Effector CD8-positive, alpha-beta T cell (primary cell): ENCODE measurements at places on chromosomes 7 and 10.

DNA sequence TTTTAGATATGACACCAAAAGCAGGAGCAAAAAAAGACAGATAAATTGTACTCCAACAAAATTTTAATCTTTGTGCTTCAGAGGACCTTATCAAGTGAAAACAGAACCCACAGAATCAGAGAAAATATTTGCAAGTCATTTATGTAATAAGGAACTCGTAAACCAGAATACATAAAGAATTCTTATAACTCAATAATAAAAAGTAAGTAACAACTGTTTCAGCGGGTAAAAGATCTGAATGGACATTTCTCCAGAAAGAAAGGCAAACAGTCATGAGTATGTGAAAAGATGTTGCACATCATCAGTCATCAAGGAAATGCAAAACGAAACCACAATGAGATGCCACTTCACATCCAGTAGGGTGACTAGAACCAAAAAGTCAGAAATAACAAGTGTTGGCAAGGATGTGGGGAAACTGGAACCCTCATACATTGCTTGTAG, 167.7 kb upstream of the KCTD7 start:
- no peak for DNase-seq

GRCh38 chr7:132743974-132744373, 167.7 kb upstream of the PLXNA4 start:
- DNase-seq: no peak

- DNase-seq: no peak
Measured at GRCh38 chr7:42460933-42461332, 223.9 kb upstream of the GLI3 start.

DNA sequence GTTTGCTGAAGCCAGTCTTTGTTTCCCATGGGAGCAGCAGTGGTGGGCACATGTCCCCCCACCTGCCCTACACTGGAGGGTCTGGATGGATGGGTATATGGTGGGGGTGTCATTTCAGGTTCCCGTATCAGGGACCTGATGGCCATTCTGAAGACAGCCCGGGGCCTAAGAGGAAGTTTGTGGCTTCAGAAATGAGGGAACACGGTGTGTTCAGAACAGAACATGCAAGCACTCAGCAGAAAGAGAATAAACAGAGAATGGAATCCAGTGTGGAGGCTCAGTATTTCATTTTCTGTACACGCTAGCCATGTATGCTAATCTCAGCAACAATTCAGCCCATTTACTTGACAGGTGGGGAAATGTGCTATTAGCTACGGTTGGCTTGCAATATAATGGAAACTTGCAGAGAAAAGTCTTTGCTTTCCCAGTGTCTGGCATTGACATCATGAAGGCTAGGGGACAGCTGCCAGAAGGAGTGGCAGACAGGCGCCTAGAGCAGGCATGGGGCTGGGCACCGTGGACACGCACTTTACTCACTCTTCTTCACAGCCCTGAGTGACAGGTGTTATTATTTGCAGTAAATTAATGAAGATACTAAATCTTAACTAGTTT, 98.6 kb downstream of the ELMO1 start:
- DNase-seq: no peak

- no peak for DNase-seq
Measured at GRCh38 chr10:32372000-32372875, 25.3 kb upstream of the EPC1 start.
